Pericardium fibroblast (primary cell): ENCODE measurements at places on chromosomes 5 and 9. TPM values are rescaled to one million over a fixed set of nuclear protein-coding genes. Genes with fewer than 3 reads are reported as not detected.

Gene RIMOC1
- 15.3 and 33.7 TPM in 2 replicates for total RNA-seq

Gene AFAP1L1
- 17.1 and 23.3 TPM in 2 replicates for total RNA-seq

Gene ZNF618
- total RNA-seq = 5.0 and 5.5 TPM in 2 replicates

Gene PRUNE2
- 8.2 and 14.9 TPM in 2 replicates for total RNA-seq

Gene NTNG2
- total RNA-seq = 0.58 and 1.3 TPM in 2 replicates

Gene PCDHA11
- not detected in 2 replicates for total RNA-seq

Gene LCN15
- not detected in 2 replicates for total RNA-seq

Gene ZNF366
- 0.51 TPM in 1 of 2 replicates, not detected in the other for total RNA-seq

Gene TUSC1
- total RNA-seq = 18.3 and 26.0 TPM in 2 replicates

Gene IFNA4
- not detected in 2 replicates for total RNA-seq

Gene RABGAP1
- total RNA-seq = 12.9 and 21.4 TPM in 2 replicates

Gene RNF208
- total RNA-seq = not detected in 2 replicates

Gene SEMA5A
- 5.3 and 22.8 TPM in 2 replicates for total RNA-seq

Gene SLC25A2
- not detected in 2 replicates for total RNA-seq

Gene IFNA21
- total RNA-seq = not detected in 2 replicates
